T-helper 17 cell (primary cell): ENCODE measurements at places on chromosomes 7 and 10.
A peak's percentile ranks its signal among the peaks of the same experiment; 100 is the strongest.

DNA sequence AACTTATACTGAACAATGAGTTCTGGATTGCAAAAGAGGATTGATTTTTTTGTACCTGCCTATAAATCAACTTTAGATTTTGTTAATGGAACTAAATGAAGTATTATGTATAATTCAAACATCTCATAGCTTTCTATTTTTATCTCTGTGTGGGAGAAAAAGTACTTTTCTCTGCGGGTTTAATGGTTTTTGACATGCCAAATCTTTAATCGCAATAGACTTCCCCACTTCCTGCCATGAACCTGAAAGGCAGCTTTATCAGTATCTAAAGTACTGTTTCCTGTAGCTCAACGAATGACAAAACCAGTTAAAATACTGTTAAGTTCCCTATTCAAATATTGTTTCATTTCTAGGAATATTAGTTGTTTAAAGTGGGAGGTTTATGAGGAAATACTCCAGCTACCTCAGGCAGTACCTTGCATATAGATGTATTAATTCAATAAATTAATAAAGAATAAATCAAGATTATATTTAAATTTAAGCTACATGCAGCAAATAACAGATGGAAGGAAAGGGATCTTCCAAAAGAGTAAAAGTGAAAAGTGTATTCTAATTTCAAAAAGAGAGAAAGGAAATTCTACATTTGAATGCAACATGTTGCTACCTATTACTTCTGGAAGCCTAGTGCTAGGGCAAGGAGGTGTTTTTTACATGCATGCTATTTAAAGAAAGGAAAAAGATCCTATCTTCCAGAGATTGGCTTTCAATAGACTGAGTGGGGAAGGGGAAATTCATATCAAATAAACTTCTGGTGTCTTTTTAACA lies 75.9 kb downstream of the SVOPL start:
- no peak for DNase-seq
- peak overlapping the region; percentile 52 for H3K4me3 ChIP-seq
- H3K36me3 ChIP-seq: peaks cover 2% of the 10 kb centered on the region

GRCh38 chr7:31192986-31193385 lies 140.9 kb downstream of the ADCYAP1R1 start:
- DNase-seq: no peak
- H3K27ac ChIP-seq: no peak overlapping the region
- H3K36me3 ChIP-seq: no peaks in the 10 kb centered on the region

GRCh38 chr7:158831738-158832091 lies 2.4 kb upstream of the ESYT2 start:
- no peak for DNase-seq
- H3K4me3 ChIP-seq: peak overlapping the region; percentile 67
- H3K27ac ChIP-seq: no peak overlapping the region
- peaks cover 7% of the 10 kb centered on the region for H3K36me3 ChIP-seq
- H3K27me3 ChIP-seq: no peaks in the 10 kb centered on the region

DNA sequence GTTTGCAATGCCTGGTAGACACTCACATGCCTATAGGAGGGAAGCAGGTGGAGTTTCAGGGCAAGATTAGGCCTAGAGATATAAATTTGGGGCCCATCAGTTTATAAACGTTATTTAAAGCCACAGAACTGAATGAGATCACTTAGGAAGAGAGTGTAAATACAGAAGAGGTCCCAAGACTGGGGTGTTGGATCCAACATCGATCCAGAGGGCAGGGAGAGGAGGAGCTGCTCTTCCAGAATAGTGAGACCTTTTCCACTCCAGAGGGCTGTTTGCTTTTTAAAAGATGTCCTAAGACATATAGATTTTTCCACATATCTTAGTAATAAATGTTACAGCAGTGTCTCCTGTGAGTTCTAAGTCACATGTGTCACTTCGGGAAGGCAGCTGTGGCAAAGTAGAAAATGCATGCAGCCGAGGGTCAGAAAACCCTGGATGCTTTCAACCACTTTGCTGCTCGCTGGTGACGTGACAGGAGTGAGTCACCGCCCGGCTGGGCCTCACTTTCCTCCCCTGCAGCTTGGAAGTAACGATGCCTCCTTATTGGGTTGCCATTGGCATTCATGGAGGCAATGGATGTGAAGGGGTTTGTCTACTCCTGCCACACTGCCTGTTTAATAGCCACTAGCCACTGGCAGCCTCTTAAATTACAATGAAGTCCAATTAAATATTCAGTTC lies 95.4 kb downstream of the TRIL start:
- peaks cover 39% of the 10 kb centered on the region for H3K27me3 ChIP-seq
- H3K36me3 ChIP-seq: no peaks in the 10 kb centered on the region
- no peak for DNase-seq
- H3K4me3 ChIP-seq: no peak overlapping the region

- DNase-seq: no peak
- H3K27me3 ChIP-seq: no peaks in the 10 kb centered on the region
- no peaks in the 10 kb centered on the region for H3K36me3 ChIP-seq
- H3K27ac ChIP-seq: no peak overlapping the region
Observed at GRCh38 chr7:43721193-43721806, 8.0 kb downstream of the COA1 start.

- no peaks in the 10 kb centered on the region for H3K27me3 ChIP-seq
- H3K36me3 ChIP-seq: no peaks in the 10 kb centered on the region
- no peak overlapping the region for H3K27ac ChIP-seq
- no peak overlapping the region for H3K4me3 ChIP-seq
Observed at GRCh38 chr10:55641601-55642000, 719.5 kb downstream of the ZWINT start.

DNA sequence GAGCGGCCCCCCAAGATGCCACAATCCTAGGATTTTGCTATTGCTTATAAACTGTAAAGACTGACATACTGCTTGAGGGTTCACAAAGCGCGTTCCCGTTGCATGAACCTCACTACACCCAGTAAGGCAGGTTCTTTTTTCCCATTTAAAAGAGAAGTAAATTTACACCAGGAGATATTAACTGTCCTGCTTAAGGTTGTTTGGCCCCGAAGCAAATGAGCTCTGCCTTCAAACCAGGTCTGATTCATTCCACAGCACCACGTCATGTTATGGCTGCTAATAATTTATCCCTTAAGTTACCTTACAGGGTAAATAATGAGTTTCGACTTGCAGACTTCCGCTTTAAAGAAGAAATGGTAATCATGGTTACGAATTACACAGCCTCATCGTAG lies 559 bp upstream of the FKBP14 start:
- H3K36me3 ChIP-seq: no peaks in the 10 kb centered on the region
- H3K27ac ChIP-seq: peak overlapping the region; percentile 87
- H3K4me3 ChIP-seq: no peak overlapping the region
- H3K27me3 ChIP-seq: no peaks in the 10 kb centered on the region

DNA sequence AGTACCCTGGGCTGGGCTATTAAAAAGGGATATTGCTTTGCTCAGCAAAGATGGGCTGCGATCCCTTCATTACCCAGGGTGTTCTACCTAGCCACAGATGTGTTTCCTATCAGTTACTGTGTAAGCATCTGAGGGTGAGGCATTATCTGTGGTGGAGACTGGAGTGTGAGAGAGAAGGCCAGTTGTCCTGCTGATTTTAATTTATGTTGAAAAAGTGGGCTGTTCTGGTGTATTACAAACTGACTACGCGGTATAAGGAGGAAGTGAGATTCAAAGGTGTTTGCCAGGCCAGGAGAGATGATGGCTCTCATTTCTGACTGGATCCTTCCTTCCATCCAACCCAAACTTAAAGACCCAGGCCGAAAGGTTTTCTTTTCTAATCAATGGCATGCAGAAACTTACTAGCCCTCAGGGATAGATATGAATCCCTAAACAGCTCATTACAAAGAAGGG lies 7.6 kb downstream of the TCF7L2 start:
- peaks cover 52% of the 10 kb centered on the region for H3K27me3 ChIP-seq
- no peak overlapping the region for H3K27ac ChIP-seq
- H3K4me1 ChIP-seq: peaks cover 9% of the 10 kb centered on the region
- DNase-seq: no peak

DNA sequence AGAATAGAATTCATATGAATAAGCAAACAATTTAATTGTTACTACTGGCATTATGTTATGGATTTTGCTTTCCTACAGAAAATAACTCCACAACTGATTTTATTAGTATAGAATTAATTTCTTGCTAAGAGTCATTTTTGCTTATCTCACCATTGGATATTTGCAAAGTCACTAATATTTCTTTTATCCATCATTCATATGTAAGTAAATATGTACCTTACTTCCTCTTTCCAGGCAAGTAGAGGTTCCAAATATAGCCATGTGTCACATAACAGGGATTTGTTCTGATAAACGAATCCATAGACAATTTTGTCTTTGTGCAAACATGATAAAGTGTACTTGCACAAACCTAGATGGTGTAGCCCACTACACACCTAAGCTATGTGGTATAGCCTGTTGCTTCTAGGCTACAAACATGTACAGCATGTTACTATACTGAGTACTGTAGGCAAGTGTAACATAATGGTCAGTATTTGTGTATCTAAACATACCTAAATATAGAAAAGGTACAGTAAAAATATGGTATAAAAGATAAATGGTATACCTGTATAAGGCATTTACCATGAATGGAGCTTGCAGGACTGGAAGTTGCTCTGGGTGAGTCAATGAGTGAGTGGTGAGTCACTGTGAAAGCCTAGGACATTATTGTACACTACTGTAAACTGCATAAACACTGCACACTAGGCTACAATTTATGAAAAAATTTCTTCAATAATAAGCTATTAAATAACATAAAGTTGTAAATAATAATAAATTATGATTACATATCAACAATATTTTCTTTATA lies 18.3 kb downstream of the KLLN start:
- no peak for DNase-seq
- H3K27ac ChIP-seq: no peak overlapping the region
- H3K36me3 ChIP-seq: no peaks in the 10 kb centered on the region
- no peak overlapping the region for H3K4me3 ChIP-seq
- no peaks in the 10 kb centered on the region for H3K27me3 ChIP-seq

DNA sequence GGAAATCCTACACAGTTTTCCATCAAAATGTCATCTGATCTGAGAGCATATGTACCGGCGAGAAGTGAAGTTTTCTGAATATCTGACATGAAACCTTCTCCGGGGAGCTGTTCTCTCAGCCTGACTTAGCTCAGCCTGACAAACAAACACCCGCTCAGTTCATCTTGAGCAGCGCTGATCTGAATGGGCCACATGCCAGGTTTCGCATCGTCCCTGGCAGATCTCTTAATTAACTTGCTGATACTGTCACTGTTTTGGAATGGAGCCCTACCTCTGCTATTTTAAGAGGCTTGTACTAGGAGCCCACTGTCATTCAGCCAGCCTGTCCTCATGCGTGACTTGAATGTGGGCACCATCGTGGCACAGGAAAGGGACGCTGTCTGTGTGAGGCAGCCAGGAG lies 109.2 kb downstream of the STRA8 start:
- no peaks in the 10 kb centered on the region for H3K4me1 ChIP-seq
- H3K27me3 ChIP-seq: no peaks in the 10 kb centered on the region
- no peak overlapping the region for H3K4me3 ChIP-seq
- no peak for DNase-seq
- no peak overlapping the region for H3K27ac ChIP-seq
- H3K36me3 ChIP-seq: no peaks in the 10 kb centered on the region

DNA sequence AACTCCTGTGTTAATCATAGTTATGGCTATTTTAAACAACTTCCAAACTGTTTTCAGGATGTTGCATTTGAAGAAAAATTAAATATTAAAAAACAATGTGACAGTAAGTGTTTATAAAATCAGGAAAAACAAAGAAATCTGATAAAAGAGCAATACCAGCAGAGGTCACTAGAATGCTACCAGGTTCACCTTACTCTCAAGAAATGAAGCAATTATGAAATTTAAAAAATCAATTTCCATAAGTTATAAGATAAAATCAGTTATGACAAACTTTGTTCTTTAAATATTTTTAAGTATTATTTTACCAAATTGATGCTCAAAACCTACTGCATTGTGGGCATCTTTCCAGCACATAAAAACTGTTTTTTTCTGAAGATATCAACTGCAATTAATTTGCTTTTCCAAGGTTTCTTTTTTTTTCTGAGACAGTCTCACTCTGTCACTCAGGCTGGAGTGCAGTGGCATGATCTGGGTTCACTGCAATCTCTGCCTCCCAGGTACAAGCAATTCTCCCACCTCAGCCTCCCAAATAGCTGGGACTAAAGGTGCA lies 50.7 kb upstream of the RHEB start:
- DNase-seq: no peak
- H3K4me3 ChIP-seq: no peak overlapping the region
- no peaks in the 10 kb centered on the region for H3K36me3 ChIP-seq

GRCh38 chr7:123612024-123612423 lies 10.4 kb downstream of the ASB15 start:
- H3K4me3 ChIP-seq: no peak overlapping the region
- H3K4me1 ChIP-seq: no peaks in the 10 kb centered on the region
- H3K27me3 ChIP-seq: peaks cover 38% of the 10 kb centered on the region

DNA sequence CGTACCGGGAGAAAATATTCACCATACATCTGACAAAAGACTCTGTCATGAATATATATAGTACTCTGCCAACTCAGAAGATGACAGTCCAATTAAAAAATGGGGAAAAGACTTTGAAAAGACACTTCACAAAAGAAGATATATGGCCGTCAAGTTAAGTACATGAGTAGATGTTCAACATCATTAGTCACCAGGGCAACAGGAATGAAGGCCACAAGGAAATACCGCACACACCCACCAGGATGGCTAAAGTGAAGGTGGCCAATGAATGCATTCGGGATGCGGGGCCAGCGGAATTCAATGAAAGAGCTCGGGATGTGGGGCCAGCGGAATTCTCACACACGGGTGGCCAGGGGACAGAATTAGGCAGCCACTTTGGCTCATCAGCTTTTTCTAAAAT lies 42.2 kb downstream of the MAD1L1 start:
- no peaks in the 10 kb centered on the region for H3K27me3 ChIP-seq
- DNase-seq: no peak
- no peak overlapping the region for H3K27ac ChIP-seq
- peaks cover 6% of the 10 kb centered on the region for H3K36me3 ChIP-seq

- no peak for DNase-seq
- H3K4me1 ChIP-seq: peaks cover 12% of the 10 kb centered on the region
- no peak overlapping the region for H3K27ac ChIP-seq
- no peak overlapping the region for H3K4me3 ChIP-seq
- peaks cover 6% of the 10 kb centered on the region for H3K36me3 ChIP-seq
Observed at GRCh38 chr10:72688208-72688651, 3.7 kb upstream of the MCU start.

DNA sequence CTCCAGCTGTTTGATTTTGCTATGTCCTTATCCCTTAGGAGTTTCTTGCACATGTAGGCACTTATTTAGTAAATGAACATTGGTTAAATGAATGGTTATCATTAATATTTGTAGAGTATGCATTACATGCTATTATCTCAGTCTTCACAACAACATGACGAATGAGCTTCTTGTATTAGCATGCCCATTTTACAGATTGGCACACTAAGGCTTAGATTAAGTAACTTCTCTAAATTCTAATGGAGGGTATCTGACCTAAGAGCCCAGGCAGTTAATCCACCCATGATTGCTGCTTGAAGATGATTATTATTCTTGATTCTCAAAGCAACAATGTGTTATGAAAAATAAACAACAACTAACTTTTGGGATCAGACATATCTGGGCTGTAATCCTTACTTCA lies 32.7 kb downstream of the SP8 start:
- H3K36me3 ChIP-seq: no peaks in the 10 kb centered on the region
- H3K4me1 ChIP-seq: no peaks in the 10 kb centered on the region
- no peak overlapping the region for H3K27ac ChIP-seq
- DNase-seq: no peak
- no peak overlapping the region for H3K4me3 ChIP-seq

GRCh38 chr7:154744256-154744860 lies 258.6 kb downstream of the PAXIP1 start:
- H3K36me3 ChIP-seq: no peaks in the 10 kb centered on the region
- no peak overlapping the region for H3K4me3 ChIP-seq
- DNase-seq: no peak
- peaks cover 18% of the 10 kb centered on the region for H3K27me3 ChIP-seq
- no peak overlapping the region for H3K27ac ChIP-seq
- H3K4me1 ChIP-seq: no peaks in the 10 kb centered on the region

- no peak overlapping the region for H3K27ac ChIP-seq
- H3K4me3 ChIP-seq: no peak overlapping the region
- H3K36me3 ChIP-seq: no peaks in the 10 kb centered on the region
- H3K4me1 ChIP-seq: no peaks in the 10 kb centered on the region
- no peak for DNase-seq
Observed at GRCh38 chr10:33800545-33800944, 466.1 kb upstream of the NRP1 start.
